ENCODE measurements at places on chromosomes 2 and 18. TPM values are rescaled to one million over a fixed set of nuclear protein-coding genes. Genes with fewer than 3 reads are reported as not detected.

Gene CPO
- not detected for total RNA-seq

Gene DIS3L2
- total RNA-seq: 32.4 TPM

DNA sequence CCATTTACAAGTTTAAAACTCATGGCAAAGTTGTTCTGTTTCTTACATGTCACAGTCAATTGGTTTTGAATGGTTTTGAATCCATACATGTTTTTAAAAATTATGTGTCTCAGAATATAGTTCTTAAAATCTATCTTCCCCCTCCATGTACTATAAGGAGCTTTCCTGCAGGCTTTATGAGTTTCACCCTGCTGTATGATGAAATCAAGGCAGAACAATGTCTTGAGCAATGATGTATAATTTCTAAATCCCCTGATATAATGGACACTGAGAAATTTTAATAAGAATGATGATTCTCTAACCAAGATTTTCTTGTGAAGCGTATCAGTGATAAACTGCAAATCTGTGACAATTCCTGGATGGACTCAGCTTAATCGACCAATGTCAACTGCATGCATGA, 10.6 kb upstream of the ZNF516 start:
- no peak for DNase-seq

DNA sequence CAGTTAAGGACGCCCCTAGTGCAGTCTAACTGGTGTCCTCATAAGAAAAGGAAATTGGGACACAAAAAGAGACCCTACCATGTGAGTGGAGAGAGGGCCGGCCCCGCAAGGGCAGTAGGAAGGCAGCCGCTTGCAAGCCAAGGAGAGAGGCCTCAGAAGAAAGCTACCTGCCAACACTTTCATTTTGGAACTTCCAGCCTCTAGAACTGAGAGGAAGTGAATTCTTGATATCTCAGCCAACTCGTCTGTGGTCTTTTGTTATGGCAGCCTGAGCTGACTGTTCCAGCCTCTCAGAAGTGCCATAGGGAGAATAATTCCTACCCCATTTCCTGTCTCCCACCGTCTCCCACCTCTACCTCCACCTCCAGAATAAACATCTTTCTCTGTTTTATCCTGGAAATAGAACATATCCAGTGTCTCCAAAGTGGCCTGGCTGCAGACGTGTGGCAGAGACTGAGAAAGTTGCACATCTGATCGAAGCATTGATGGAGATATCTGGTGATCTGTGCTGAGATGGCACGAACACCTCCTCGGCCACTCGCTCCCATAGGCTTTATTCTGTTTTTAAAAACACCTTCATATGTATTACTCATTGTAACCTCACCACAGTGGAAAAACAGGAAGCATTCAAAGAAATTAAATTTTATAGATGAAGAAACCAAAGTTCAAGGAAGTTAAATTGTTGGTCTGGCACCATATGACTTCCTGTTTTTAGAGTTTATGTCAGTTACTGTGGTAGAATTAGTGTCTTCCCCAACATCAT, 39.5 kb upstream of the MARCO start:
- no peak for DNase-seq

GRCh38 chr2:100886085-100886484, 66.1 kb downstream of the NPAS2 start:
- DNase-seq: no peak
